ENCODE measurements at places on chromosomes 3 and 15. TPM values are rescaled to one million over a fixed set of nuclear protein-coding genes. Genes with fewer than 3 reads are reported as not detected.

DNA sequence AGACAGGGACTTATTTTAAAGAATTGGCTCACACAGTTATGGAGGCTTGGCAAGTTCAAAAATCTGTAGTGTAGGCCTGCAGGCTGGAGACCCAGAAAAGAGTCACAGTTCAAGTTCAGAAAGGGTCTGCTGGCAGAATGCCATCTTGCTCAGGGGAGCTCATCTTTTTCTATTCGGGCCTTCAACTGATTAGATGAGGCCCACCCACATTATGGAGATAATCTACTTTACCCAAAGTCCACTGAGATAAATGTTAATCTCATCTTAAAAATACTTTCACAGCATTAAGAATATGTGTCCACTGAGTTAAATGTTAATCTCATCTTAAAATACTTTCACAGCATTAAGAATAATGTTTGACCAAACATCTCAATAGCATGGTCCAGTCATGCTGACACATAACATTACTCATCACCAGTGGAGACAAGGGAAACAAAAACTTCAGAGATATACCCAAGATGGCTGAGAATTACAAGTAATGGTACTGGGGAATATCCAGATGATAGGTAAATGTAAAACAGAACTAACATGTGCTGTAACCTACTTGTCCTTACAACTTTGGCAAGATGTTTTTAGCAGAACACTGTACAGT, 74.3 kb upstream of the STAC start:
- H3K27me3 ChIP-seq: no peaks in the 10 kb centered on the region
- DNase-seq: no peak
- no peaks in the 10 kb centered on the region for H3K4me1 ChIP-seq
- no peak overlapping the region for H3K4me3 ChIP-seq

GRCh38 chr15:75125935-75126334, 75.7 kb upstream of the C15orf39 start:
- no peak for DNase-seq
- no peaks in the 10 kb centered on the region for H3K36me3 ChIP-seq
- no peak overlapping the region for H3K4me3 ChIP-seq
- no peaks in the 10 kb centered on the region for H3K27me3 ChIP-seq
- no peaks in the 10 kb centered on the region for H3K4me1 ChIP-seq

CSK gene
- 27.9 TPM for total RNA-seq

DNA sequence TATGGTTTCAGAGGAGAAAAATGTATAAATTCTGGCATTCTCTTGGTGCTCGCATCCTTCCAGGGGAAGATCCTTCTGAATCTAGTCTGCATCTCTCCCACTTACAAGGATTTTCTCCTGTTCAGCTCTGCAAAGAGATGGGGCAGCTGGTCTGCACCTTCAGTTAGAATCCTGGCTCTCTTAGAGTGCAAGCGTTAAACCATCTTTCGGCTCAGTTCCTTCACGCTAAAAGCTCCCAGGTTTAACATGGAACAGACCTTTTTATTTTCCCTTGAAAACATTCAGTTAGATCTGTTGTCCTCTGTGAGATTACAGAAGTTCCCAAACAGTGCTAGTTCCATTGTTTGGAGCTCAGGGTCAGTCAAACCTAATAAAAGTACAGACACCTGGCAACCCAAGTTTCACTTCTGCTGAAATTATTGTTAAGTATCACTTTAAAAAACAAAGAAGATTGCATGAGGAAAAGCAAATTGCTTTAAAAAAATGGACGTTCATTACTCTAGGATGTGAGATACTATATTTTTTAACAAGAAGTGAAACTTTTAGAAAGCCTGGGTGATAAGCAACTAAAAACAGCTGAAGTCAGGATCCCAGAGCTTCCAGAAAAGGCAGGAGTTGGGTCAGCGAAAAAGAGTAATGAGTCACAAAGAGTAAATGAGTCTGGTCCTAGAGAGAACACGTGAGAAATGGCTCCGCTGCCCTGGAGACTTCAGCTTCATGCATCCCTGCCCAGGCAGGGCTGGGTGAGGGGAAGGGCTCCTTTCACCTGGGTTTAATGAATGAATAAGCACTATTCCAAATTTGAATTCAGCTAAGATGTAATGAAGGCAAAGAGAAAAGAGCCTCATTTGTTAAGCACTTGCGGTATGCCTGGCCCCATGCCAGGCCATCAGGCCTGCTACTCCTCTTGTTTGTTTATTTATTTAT, 63.3 kb downstream of the ABTB1 start:
- H3K27ac ChIP-seq: peak overlapping the region; percentile 25
- no peaks in the 10 kb centered on the region for H3K27me3 ChIP-seq
- no peak overlapping the region for H3K4me3 ChIP-seq

VIPR1 gene
- 1.2 TPM for total RNA-seq

ZNF860 gene
- 2.8 TPM for total RNA-seq

DNA sequence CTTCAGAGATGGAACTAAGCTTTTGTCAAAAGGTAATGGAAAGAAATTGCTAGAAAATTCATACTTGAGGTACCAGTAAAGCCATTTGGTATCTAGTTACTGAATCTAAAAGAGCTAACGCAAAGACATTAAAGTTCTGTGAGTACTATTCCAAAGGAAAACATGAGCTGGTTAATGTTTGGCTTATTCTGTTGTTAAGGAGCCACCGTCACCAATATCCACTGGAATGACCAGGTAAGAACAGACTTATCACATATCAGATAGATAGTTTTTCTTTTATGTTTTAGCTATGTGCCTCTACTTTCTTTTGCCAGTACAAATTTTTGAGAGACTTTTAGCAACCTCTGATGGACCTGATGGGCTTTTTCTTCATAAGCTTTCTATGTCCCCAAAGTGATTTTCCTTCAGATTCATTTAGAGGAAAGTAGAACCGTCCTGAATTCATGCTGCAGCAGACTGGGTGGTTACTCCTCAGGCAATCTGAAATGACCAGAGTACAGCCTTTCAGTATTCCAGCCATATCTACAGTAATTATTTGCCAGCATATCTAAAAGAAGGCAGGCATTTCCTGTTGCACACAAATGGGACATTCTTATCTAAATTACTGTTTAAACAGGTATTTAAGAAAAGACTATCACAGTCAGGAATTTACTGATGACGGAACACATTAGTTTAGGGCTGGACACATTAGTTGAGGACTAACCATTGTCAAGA, 274.1 kb downstream of the MECOM start:
- no peak for DNase-seq
- no peaks in the 10 kb centered on the region for H3K36me3 ChIP-seq
- H3K4me3 ChIP-seq: no peak overlapping the region
- no peak overlapping the region for H3K27ac ChIP-seq
- no peaks in the 10 kb centered on the region for H3K27me3 ChIP-seq
- H3K4me1 ChIP-seq: no peaks in the 10 kb centered on the region

DNA sequence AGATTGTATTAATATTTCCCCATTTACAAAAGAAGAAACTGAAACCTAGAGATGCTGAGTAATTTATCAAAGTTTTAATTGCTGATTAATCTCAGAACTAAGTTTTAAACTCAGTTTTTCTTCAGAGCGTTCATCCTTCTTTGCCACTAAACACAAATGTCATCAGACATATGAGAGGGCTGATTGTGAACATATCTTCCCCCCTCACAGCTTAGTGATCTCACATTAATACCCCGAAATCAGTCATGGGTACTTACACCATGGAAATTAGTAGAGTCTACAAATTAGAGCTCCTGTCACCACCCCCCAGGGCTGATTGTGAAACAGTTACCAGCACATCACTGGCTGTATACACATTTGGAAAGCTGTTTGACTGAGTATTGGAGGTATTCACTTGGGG, 189.3 kb upstream of the SGO1 start:
- no peak for DNase-seq
- no peaks in the 10 kb centered on the region for H3K4me1 ChIP-seq
- no peak overlapping the region for H3K4me3 ChIP-seq
- no peaks in the 10 kb centered on the region for H3K36me3 ChIP-seq

- no peak overlapping the region for H3K27ac ChIP-seq
- no peak for DNase-seq
- H3K36me3 ChIP-seq: no peaks in the 10 kb centered on the region
- no peak overlapping the region for H3K4me3 ChIP-seq
- no peaks in the 10 kb centered on the region for H3K27me3 ChIP-seq
- H3K4me1 ChIP-seq: no peaks in the 10 kb centered on the region
Observed at GRCh38 chr3:170532573-170532972, 53.3 kb downstream of the SLC7A14 start.

DNA sequence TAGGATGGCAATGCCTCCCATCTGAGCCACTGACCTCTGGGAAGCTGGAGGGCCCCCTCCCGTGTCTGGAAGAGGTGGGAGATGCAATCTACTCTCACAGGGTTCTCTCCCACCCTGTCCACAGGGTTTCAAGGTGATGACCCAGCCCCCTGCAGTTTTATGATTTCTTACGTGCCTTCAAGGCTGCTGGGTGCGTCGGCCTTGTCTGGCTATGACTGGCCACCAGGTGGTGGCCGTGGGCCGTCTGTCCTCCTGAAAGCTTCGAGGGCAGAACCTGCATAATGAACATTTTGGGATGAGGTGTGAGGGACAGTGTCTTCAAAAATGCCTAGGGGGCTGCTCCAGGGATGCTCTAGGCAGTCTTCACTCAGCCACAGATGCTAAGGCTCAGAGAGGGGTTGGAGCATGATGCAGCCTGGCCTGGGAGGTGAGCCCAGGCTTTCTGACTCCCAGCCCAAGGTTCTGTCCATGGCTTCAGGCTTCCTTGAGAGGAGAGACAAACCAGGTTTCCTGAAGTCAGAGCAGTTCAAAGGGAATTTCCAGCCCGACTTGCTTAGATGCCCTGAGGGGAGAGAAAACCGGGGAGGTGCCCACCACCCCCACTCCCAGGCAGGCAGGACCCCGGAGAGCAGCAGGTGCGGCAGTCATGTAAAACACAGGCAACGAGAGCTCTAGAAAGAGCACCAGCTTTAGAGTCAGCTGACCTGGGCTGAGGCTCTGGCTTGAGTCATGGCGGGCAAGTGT, 18.7 kb downstream of the ISG20 start:
- H3K4me3 ChIP-seq: no peak overlapping the region
- H3K4me1 ChIP-seq: no peaks in the 10 kb centered on the region
- H3K27me3 ChIP-seq: no peaks in the 10 kb centered on the region

- H3K4me3 ChIP-seq: no peak overlapping the region
- no peak for DNase-seq
- no peaks in the 10 kb centered on the region for H3K36me3 ChIP-seq
- H3K4me1 ChIP-seq: no peaks in the 10 kb centered on the region
- no peaks in the 10 kb centered on the region for H3K27me3 ChIP-seq
Observed at GRCh38 chr3:197468866-197469382, 86.8 kb downstream of the BDH1 start.

TIPARP gene
- total RNA-seq: 56.5 TPM

GRCh38 chr3:60081381-60082095, 1031.7 kb upstream of the CFAP20DC start:
- DNase-seq: no peak

DNA sequence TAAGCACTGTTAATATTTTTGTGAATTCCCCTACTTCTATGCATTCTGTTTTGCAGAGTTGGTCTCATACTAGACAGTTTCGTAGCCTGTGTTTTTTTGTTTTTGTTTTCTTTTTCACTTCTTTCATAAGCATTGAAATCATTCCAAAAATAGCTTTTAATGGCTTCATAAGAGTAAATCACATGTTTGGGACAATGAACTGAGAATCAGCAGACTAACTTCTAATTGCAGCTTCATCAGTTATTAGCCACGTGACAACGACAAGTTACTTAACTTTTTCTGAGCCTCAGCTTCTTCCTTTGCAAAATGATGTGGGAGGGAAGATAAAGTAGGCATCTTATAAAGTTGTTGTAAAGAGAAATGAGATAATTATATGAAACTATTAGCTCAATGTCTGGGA, 124.8 kb downstream of the LIPC start:
- no peak overlapping the region for H3K27ac ChIP-seq
- DNase-seq: no peak
- no peaks in the 10 kb centered on the region for H3K36me3 ChIP-seq
- H3K4me1 ChIP-seq: no peaks in the 10 kb centered on the region
- H3K27me3 ChIP-seq: no peaks in the 10 kb centered on the region

GRCh38 chr15:91890614-91891013, 37.1 kb downstream of the SLCO3A1 start:
- no peak overlapping the region for H3K27ac ChIP-seq
- no peaks in the 10 kb centered on the region for H3K4me1 ChIP-seq
- H3K27me3 ChIP-seq: no peaks in the 10 kb centered on the region
- no peaks in the 10 kb centered on the region for H3K36me3 ChIP-seq
- DNase-seq: no peak

DNA sequence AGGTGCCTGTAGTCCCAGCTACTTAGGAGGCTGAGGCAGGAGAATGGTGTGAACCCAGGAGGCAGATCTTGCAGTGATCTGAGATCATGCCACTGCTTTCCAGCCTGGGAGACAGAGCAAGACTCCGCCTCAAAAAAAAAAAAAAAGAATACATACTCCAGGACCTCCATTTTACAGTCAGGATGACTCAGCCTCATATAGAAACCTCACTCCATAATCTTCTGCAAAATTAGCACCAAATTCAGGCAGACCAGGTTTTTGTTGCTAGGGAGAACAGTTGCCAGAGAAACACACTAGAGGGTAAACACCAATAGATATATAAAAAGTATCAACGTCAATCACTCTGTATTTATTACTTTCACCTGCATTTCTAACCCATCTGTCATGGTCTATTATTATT, 28.3 kb upstream of the AP3B2 start:
- H3K27ac ChIP-seq: no peak overlapping the region
- H3K4me3 ChIP-seq: no peak overlapping the region
- DNase-seq: no peak
- no peaks in the 10 kb centered on the region for H3K27me3 ChIP-seq
- H3K36me3 ChIP-seq: no peaks in the 10 kb centered on the region

RFT1 gene
- 13.5 TPM for total RNA-seq

AGTR1 gene
- 41.2 TPM for total RNA-seq

- no peaks in the 10 kb centered on the region for H3K4me1 ChIP-seq
- peak; percentile 39 for DNase-seq
- H3K36me3 ChIP-seq: no peaks in the 10 kb centered on the region
- H3K27me3 ChIP-seq: no peaks in the 10 kb centered on the region
- no peak overlapping the region for H3K4me3 ChIP-seq
Observed at GRCh38 chr15:88375234-88375927, 91.8 kb downstream of the MRPL46 start.

DNA sequence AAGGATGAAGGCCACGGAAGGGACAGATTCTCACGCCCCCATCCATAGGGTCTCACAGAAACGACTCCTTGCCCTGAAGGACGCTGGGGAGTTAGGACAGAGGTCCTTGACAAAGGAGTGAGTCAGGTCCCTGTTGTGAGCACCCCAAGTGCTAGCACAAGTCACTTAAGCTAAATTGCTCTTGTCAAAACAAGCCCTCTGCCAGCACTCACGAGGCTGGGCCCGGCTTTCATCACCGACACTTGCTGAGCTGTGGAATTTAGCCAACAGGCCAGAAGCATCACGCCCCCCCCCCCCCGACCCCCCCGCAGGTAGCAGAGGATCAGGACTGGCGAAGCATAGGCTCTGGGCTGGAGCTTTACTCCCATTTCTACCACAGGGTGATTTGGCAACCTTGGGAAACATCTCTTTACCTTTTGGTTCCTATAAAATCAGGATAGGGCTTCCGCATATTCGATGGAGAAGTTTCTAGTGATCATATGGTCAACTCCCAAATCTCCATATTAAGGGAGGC, 75.4 kb downstream of the ADCY5 start:
- H3K27me3 ChIP-seq: no peaks in the 10 kb centered on the region
- H3K4me3 ChIP-seq: no peak overlapping the region
- DNase-seq: no peak
- peak overlapping the region; percentile 65 for H3K27ac ChIP-seq
- H3K36me3 ChIP-seq: no peaks in the 10 kb centered on the region
- no peaks in the 10 kb centered on the region for H3K4me1 ChIP-seq

Data from uterus (tissue), 4 donors.